ENCODE measurements at places on chromosomes 6 and 20. TPM values are rescaled to one million over a fixed set of nuclear protein-coding genes. Genes with fewer than 3 reads are reported as not detected.

- no peak for DNase-seq
Observed at GRCh38 chr6:21128601-21129000, 464.9 kb upstream of the SOX4 start.

DNA sequence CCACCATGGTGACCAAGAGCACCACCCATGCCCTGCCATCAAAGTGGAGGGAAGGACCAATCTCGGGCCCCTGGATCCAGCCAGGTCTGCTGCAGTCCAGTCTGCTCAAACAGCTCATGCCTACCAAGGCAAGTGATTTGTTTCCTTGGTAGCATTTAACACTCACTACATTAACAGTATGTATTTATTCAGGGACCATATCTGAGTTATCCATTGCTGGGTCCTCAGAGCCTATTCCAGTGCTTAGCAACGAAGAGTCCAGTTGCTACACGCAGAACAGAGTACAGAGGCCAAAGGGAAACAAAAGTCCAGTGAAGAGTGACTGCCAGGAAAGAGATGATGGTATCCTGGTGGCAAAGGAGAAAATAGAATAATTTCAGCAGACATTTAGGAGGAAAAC, 352.2 kb downstream of the PTPRT start:
- DNase-seq: no peak

DNA sequence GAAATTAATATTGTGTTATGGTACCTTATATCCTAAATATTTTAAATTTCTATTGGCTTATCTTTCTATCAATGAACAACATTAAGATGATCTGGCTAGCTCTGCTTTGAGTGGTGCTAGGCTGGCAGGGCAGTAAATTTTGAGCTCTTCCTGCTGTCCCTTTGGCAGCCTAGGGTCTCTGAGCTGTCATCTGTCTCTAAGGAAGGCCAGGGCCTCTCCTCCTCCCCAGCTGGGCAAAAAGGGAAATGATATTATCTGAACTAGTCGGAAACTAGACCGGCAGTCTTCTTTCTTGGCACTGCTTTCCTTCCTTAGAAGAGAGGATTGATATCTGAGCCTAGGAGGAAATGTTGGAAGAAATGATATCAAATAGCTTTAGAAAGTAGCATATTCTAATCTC, 176.7 kb upstream of the BTBD3 start:
- DNase-seq: peak; percentile 44

- no peak for DNase-seq
Observed at GRCh38 chr6:170245475-170245992, 45.3 kb downstream of the DLL1 start.

DNA sequence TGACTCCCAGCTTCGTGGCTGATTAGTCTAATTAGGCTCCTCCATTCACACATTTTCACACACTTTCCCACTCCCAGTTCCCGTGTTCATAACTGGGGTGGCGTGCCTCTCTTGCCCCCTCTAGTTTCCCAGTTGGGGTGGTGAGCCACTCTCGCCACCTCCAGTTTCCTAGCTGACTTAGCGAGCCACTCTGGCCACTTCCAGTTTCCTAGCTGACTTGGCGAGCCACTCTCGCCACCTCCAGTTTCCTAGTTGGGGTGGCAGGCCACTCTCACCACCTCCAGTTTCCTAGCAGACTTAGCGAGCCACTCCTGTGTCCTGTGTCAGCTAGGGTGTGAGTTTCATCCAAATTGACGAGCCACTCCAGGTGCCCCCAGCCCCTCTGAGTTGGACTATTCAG, 7.4 kb upstream of the GMPR start:
- no peak for DNase-seq

- DNase-seq: no peak
Observed at GRCh38 chr6:52065621-52066020, 21.8 kb downstream of the PKHD1 start.

- DNase-seq: no peak
Observed at GRCh38 chr6:89379281-89379680, 26.8 kb upstream of the UBE2J1 start.

- DNase-seq: no peak
Observed at GRCh38 chr6:33330736-33331135, 13.2 kb upstream of the ZBTB22 start.

DNA sequence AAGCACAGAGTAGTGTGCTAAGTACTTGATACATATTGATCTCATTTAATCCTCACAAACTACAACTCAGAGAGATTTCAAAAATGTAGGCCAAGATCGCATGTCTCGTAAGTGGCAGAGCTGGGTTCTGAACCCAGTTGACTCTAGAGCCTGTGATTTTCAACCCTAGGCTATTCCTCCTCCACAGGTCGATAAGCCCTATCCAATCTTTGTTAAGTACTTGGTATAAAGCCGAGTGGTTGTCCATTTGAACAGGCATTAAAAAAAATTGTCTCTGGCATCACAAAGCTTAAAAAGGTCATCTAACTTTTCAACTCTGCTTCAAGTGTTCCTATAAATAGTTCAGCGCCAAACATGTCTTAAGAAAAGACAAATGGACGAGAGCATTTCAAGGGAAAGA, 37.4 kb downstream of the LYRM4 start:
- no peak for DNase-seq

GRCh38 chr20:56463428-56463827, 5.0 kb upstream of the RTF2 start:
- DNase-seq: no peak

GRCh38 chr20:15930311-15931305, 642.6 kb downstream of the KIF16B start:
- DNase-seq: peak; percentile 54

Gene APCDD1L
- 0.88 TPM for total RNA-seq

Gene LY6G6F
- total RNA-seq: not detected

Gene CDSN
- not detected for total RNA-seq

Gene GPX5
- not detected for total RNA-seq

Gene CPXM1
- total RNA-seq: 20.3 TPM

Gene OLIG3
- total RNA-seq: not detected

Gene HLA-DOB
- total RNA-seq: 0.46 TPM

Gene SLC12A5
- total RNA-seq: 1.8 TPM

Gene GATA5
- not detected for total RNA-seq

All from endothelial cell of umbilical vein (primary cell).